Endodermal cell (in vitro differentiated cells): ENCODE measurements at places on chromosomes 6 and 20. TPM values are rescaled to one million over a fixed set of nuclear protein-coding genes. Genes with fewer than 3 reads are reported as not detected.

Gene C20orf96
- total RNA-seq = 29.2 to 31.1 TPM (median 29.4 TPM) in 3 replicates

Gene SCGN
- total RNA-seq = not detected in 3 replicates

GRCh38 chr6:158516098-158516497 lies 43.8 kb upstream of the TMEM181 start:
- no peaks in the 10 kb centered on the region for H3K4me1 ChIP-seq
- H3K27me3 ChIP-seq = no peaks in the 10 kb centered on the region
- peak; percentile 38 for DNase-seq

DNA sequence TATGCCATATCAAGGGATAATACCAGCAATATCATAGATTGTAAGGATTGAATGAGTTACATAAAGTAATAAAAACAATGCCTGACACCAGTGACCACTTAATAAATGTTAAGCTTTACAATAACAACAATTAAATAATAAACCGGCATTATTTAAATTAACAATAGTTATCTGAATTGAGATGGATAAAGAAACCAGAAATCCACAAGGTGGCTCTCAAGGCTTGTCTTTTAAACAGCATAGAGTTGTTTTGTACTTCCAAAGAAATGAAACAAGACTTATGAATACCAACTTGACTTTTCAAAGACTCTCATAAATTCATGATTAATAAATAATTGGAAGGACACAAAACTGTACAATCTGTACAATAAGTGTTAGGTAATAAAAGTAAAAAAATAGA lies 203.1 kb downstream of the ASCC3 start:
- no peaks in the 10 kb centered on the region for H3K4me1 ChIP-seq
- no peak overlapping the region for H3K4me3 ChIP-seq
- H3K27ac ChIP-seq = no peak overlapping the region
- no peaks in the 10 kb centered on the region for H3K27me3 ChIP-seq

- H3K4me1 ChIP-seq = no peaks in the 10 kb centered on the region
- no peak overlapping the region for H3K27ac ChIP-seq
- no peaks in the 10 kb centered on the region for H3K27me3 ChIP-seq
- no peak overlapping the region for H3K4me3 ChIP-seq
- DNase-seq = no peak
Measured at GRCh38 chr6:11174242-11174611, 58.2 kb downstream of the NEDD9 start.

GRCh38 chr20:19347943-19348456 lies 135.6 kb downstream of the SLC24A3 start:
- H3K27me3 ChIP-seq = no peaks in the 10 kb centered on the region
- no peak for DNase-seq
- no peak overlapping the region for H3K4me3 ChIP-seq
- no peaks in the 10 kb centered on the region for H3K4me1 ChIP-seq
- no peaks in the 10 kb centered on the region for H3K36me3 ChIP-seq

- no peaks in the 10 kb centered on the region for H3K27me3 ChIP-seq
- no peak overlapping the region for H3K4me3 ChIP-seq
- DNase-seq = no peak
- no peaks in the 10 kb centered on the region for H3K36me3 ChIP-seq
- no peaks in the 10 kb centered on the region for H3K4me1 ChIP-seq
Measured at GRCh38 chr6:36752187-36752885, 54.7 kb downstream of the RAB44 start.
